ENCODE measurements at places on chromosomes 6 and 20. TPM values are rescaled to one million over a fixed set of nuclear protein-coding genes. Genes with fewer than 3 reads are reported as not detected.

The C6orf141 gene
- not detected for total RNA-seq

The SIM1 gene
- not detected for total RNA-seq

The ANKS1A gene
- total RNA-seq: 11.1 TPM

The TRDN gene
- not detected for total RNA-seq

The OSTM1 gene
- 40.8 TPM for total RNA-seq

The KCNG1 gene
- 2.3 TPM for total RNA-seq

The RSPH9 gene
- total RNA-seq: not detected

The SLC24A3 gene
- total RNA-seq: not detected

DNA sequence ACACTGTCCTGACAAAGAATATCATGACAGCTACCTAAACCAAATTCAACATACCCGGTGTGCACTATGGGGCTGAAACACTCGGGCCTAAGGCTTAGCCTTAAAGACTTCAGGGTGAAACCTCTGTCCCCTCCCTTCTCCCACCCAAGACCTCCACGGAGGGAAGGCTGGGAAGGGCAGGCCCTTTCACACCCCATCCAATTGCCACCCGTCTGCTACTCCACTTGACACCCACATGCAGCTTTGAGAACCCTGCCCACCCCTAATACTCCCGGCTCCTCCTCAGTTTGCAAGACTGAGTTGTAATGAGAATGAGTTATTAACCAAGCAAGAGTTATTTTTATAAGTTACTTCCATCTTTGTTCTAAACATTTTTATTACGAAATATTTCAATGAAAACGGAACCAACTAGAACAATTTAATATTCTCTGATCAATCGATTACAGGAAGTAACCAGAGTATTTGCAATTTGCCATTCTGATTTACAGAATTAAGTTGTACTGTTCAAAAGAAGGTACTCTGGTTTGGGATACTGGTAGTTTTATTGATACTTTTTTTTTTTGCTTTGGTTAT lies 3.7 kb downstream of the TAF4 start:
- DNase-seq: no peak

DNA sequence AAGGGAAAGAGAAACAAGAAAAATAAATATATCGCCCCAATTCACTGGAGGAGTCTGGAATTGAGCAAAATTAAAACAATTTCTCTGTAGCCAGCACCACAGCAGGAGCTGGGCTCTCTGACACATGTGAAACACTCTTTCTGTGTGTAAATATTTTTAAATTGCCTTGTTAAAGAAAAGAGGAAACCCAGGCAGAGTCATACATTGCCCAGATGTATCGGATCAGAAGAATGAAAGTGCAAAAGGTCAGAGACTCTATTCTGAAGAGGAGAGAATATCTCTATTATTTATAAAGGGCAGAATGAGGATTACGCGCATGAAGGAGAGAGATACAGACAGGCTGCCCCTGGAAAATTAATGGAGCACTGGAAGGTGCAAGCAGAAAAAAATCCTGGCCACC lies 127.0 kb upstream of the MAN1A1 start:
- DNase-seq: no peak

DNA sequence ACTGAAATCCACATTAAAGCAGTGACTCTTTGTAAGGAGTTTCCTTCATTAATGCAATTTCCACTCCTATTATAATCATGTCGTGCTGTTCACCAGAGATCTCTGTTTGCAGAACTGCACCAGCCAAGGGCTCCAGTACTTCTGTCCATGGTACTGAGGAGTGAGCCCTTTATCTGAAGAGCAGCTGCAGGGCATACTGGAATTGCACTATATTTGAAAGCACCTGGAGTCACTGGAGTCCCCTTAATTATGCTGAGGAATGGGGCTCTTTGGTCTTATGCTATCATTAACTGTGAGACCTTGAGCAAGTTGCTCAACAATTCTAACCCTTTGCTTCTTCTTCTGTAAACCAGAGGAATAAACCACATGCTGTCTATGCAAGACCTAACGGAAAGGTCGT lies 61.7 kb upstream of the NUP153 start:
- no peak for DNase-seq

DNA sequence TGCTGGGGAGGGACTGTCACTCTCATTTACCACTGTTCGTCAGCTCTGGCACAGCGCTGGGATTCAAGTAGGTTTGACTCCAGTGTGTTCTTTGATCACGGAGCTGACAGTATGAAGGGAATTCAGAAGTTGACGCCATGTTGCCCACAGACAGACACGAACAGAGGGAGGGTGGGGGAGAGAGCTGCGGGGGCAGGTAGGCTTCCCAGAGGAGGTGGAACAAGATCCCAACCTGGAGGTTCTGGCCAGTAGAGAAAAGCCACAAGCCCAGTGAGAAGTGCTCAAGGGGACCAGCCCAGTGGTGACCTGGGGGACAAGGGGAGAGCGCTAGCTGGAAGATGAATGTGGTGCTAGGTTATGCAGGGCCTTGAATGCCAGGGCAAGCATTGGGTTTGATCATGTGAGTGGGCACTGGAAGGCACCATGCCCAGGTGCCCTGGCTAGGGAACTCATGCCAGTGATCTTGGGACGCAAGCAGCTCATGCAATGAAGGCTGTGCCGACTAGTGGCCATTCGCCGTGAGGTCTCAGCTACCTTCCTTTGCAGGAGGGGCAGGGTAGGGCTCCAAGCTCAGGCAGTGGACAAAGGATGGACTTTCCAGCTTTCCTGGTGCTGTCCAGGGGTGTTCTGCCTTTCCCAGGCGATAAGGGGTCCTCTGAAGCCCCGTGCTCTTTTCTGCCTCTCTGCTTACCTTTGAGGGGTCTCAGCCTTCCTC lies 50.4 kb upstream of the APCDD1L start:
- DNase-seq: no peak

GRCh38 chr6:127459231-127459641 lies at the start of gene KIAA0408:
TSS of gene KIAA0408 (minus strand) at chr6:127459389. CDS start at chr6:127453981, 5,408 bp downstream.
- no peak for DNase-seq

GRCh38 chr6:21769405-21769861 lies 175.9 kb downstream of the SOX4 start:
- no peak for DNase-seq

DNA sequence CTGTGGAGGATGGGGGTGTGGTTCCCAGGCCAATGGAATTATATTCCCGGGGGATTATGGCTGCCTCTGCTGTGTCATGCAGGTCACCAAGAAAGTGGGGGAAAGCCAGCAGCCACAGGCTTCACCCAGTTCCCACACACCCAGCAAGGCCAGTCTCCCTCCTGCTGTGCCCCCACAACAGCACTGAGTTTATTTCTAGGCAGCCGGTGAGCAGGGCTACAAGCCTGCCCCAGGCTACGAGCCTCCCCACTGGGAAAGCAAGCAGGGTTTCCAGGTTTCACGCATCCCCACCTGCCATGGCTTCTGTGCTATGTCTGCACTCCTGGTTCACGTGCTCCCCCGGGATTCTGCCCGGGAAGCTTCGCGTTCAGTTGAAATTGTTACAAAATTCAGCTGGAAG lies 72.6 kb downstream of the ERMARD start:
- no peak for DNase-seq

DNA sequence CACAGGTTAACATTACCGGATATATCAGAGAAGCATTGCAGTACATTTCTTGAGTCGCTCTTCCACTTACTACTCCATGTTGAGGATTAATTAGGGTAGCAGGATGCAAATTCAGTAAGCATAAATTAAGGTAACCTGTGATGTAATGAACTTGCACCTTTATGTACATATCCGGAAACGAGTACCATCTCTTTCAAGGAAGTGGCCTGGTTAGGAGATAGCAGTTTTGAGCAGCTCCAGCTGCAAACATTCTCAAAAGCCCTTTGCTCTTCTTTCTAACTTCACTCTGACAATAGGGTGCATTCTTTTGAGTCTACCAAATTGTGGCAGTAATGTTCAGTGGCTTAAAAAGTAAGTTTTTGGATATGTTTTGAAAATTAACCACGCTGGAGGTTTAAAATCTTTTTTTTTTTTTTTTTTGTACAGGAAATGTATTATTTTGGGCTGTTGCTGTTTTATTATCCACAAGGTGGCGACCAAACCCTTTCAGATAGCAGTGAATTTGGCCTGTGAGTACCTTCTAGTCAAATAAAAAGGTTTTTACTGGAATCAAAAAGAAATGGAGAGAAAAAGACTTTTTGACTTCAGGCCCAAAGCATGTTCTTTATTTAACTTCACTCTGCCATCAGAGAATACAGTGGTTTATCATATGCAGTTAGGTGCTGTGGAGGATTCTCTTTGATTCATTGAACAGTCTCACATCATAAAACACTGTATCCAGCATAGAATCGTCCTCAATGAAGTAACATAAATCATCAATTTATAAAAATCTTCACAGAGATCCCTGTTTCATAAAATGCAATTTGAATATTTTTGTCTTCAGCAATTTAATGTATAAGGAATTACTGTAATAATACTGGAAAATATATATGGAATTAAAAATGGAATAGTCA lies 8.9 kb downstream of the FAM217B start:
- peak; percentile 74 for DNase-seq

GRCh38 chr6:116280161-116280932 lies 617 bp upstream of the TSPYL1 start:
- DNase-seq: no peak

- DNase-seq: no peak
Observed at GRCh38 chr6:38673397-38674165, 29.4 kb downstream of the GLO1 start.

GRCh38 chr6:56902641-56903464 lies 52.1 kb upstream of the BEND6 start:
- no peak for DNase-seq

GRCh38 chr6:12241493-12242175 lies 48.5 kb upstream of the EDN1 start:
- no peak for DNase-seq

GRCh38 chr6:16514249-16514648 lies 247.0 kb downstream of the ATXN1 start:
- peak; percentile 29 for DNase-seq

GRCh38 chr6:119182875-119183274 lies 104.4 kb upstream of the FAM184A start:
- DNase-seq: no peak

- no peak for DNase-seq
Observed at GRCh38 chr6:135540207-135540840, 42.8 kb upstream of the AHI1 start.

GRCh38 chr20:34941226-34941625 lies 14.4 kb downstream of the GSS start:
- DNase-seq: no peak

Data from naive thymus-derived CD8-positive, alpha-beta T cell (primary cell).